ENCODE measurements at places on chromosomes 3 and 15. TPM values are rescaled to one million over a fixed set of nuclear protein-coding genes. Genes with fewer than 3 reads are reported as not detected.

KATNBL1 gene
- total RNA-seq, result 60.8 TPM

GRCh38 chr3:141851411-141851810 is 25.0 kb upstream of the ATP1B3 start:
- DNase-seq, result no peak
- no peaks in the 10 kb centered on the region for H3K36me3 ChIP-seq
- H3K27me3 ChIP-seq, result no peaks in the 10 kb centered on the region
- H3K4me1 ChIP-seq, result peaks cover 12% of the 10 kb centered on the region

DNA sequence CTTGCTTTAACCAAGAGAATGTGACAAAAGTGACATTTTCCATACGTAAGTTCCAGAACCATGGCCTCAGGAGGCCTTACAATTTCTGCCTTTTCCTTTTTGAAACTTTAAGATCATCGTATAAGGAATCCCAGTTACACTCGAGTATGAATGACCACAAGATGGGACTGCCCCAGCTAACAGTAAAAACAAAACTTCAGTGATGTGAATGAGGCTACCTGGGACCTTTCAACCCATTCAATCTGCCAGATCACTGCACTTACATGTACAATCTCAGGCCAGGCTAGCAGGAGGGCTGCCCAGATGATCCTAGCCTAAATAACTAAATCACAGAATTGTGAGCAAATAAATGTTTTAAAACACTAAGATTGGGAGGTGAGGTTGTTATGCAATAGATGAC is 328.8 kb downstream of the CNTN6 start:
- H3K36me3 ChIP-seq, result no peaks in the 10 kb centered on the region
- DNase-seq, result no peak
- H3K4me1 ChIP-seq, result no peaks in the 10 kb centered on the region
- H3K27ac ChIP-seq, result no peak overlapping the region
- H3K27me3 ChIP-seq, result no peaks in the 10 kb centered on the region

- H3K4me1 ChIP-seq, result peaks cover 17% of the 10 kb centered on the region
- no peaks in the 10 kb centered on the region for H3K27me3 ChIP-seq
- H3K36me3 ChIP-seq, result no peaks in the 10 kb centered on the region
Observed at GRCh38 chr3:24220859-24221657, 273.6 kb downstream of the THRB start.

GRCh38 chr15:100245855-100246254 is 95.9 kb downstream of the ADAMTS17 start:
- H3K27me3 ChIP-seq, result no peaks in the 10 kb centered on the region
- no peak overlapping the region for H3K27ac ChIP-seq
- no peak overlapping the region for H3K4me3 ChIP-seq
- no peaks in the 10 kb centered on the region for H3K4me1 ChIP-seq
- no peaks in the 10 kb centered on the region for H3K36me3 ChIP-seq
- DNase-seq, result no peak
